ENCODE measurements at places on chromosomes 1 and 21.

DNA sequence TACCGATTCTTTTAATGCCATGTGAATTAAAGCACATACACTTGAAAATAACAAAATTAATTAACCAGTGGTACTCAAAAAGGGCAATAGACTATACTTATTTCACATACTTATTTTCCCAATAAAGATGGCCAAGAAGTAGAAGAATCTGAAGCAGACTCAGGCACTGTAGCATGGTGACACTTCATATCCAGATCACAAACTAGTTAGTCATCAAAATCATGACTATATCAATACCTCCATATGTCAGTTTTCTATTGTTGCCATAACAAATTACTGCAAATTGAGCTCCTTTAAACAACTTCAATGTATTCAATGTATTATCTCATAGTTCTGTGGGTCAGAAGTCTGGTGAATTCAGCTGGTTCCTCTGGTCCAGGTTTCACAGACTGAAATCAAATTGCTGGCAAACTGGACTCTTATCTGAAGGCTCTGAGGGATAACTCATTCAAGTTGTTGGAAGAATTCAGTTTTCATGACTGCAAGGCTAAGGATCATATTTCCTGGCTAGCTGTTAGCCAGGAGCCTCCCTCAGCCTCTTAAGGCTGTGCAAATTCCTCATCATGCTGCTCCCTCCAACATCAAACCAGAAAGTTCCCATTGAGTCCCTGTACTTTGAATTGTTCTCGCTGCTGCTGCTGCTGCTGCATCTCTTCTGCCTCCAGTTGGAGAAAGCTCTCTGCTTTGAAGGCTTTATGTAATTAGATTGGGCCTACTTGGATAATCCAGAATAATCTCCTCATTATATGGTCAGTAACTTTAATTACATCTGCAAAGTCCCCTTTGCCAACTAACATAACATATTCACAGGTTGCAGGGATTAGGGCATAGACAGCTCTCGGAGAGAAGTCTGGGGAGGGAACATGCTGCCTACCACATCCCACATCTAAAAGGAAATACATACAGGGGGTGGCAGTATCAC is 91.5 kb downstream of the MRPL39 start:
- DNase-seq = no peak

GRCh38 chr1:206049919-206050600 is 2.9 kb upstream of the RHEX start:
- no peak for DNase-seq

- no peak for DNase-seq
Measured at GRCh38 chr21:42213082-42213774, 5.7 kb upstream of the ABCG1 start.

DNA sequence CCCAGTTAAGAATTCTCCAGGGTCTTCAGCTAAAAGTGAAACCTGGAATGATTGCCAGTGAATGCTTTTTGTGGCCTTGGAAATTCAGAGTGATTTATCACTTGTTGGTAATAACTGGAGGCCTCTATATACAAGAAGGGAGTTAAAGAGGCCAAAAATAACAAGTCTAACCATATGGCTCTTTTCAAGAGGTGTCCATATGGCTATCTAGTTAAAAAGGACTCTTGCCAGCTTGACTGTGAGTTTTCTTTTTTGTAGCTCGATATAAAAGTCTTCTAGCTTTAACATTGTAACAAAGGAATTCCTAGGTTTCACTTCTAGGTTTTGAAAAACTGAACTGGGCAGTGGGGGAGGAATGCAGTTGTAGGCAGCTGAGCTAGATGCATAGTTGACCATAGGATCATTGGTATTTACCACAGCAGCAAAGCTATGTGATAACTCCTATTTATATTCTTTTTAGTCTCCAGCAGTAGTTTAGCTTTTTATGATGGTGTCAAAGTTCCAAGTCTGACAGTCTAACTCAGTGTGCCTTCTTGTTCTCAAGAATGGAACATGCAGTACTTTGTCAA is 44.4 kb downstream of the CACHD1 start:
- DNase-seq = peak; percentile 58

DNA sequence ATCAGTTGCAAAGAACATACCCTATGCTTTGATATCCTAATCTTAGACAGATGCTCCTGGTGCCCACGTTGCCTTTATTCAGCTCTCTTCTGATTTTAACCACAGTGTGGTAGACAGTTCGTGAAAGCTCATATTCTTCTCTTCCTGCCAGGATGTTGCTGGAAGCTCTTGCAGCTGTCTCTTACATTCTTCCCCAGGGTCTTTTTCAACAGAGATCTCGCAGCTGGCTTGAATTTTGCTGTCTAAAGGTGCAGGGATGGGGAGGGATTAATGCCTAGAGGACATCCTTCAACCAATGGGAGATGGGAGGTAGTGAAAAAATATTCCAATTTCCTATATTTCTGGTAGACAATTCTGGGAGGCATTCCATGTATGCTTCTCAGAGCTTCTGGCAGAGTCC is 150.0 kb upstream of the APP start:
- DNase-seq = no peak

- DNase-seq = peak; percentile 49
Measured at GRCh38 chr1:197706601-197707000, 68.7 kb downstream of the DENND1B start.

DNA sequence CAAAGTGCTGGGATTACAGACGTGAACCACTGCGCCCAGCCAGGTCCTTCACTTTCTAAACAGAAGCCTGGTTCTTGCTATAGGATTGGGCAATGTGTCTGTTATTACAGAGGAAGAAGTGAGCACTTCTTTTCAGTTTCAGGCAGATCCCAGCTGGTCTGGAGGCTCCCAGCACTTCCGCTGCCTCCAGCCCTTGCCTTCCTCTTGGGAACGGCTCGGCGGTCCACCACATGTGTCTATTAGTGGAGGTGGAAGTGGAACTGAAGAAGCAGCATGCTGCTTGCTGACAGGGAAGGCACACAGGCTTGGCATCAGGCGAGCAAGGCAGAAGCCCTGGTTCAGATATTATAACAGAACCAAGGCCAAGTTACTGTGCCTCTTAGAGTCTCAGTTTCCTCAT is 17.0 kb downstream of the MKNK1 start:
- DNase-seq = peak; percentile 96

GRCh38 chr1:39129514-39129913 is 75.0 kb upstream of the MACF1 start:
- DNase-seq = no peak

- DNase-seq = peak; percentile 54
Measured at GRCh38 chr1:36099681-36100341, 11.1 kb downstream of the ADPRS start.

GRCh38 chr1:234599617-234600417 is 10.2 kb downstream of the IRF2BP2 start:
- peak; percentile 84 for DNase-seq

DNA sequence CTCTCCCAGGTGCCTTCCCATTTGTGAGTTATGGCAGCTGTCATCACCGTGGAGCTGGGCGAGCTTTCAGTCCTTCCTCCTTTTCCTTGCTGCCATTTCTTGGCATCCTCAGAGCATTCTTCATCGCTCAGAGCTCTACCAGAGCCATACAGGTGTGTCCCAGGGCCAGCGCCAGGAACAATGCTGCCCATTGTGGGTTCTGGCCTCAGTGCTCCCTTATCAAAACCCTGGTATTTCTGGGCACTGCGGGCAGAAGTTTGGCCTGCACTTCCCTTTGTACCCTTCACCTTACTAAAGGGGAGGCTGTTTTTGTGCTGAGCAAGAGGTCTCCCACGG is 28.5 kb downstream of the RASSF5 start:
- no peak for DNase-seq

- no peak for DNase-seq
Measured at GRCh38 chr1:4379451-4380175, 274.8 kb upstream of the AJAP1 start.

GRCh38 chr1:2345297-2346075 is 45.9 kb downstream of the MORN1 start:
- no peak for DNase-seq

DNA sequence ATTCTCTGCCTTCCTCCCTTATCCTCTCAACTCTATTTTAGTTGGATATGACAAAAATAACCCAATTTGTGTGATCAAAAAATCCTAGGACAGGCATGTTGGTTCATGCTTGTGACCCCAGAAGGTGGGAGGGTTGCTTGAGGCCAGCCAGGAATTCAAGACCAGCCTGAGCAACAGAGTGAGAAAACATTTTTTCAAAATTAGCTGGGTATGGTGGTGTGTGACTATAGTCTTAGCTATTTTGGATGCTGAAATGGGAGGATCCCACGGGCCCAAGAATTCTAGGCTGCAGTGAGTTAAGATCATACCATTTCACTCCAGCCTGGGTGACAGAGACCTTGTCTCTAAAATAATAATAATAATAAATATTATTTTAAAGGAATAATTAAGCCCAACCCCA is 1383.1 kb upstream of the ADGRL2 start:
- no peak for DNase-seq

DNA sequence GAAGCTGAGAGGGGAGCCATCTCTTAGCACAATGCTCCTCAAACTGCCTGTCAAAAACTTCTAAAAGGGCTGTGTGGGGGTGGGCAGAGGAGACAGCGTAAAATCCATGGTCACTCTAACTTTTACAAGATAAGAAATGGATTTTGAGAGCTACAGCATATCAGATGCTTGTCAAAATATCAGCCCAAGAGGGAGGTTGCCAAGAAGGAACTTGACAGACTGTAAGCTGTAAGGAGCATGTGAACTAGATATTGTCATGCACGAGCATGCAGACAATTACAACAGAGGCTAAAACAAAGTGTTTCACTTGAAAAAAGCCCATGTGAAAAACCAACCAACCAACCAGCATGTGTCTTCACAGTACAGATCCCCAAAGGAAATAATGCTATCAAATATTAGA is 107.3 kb upstream of the B3GALT2 start:
- no peak for DNase-seq

DNA sequence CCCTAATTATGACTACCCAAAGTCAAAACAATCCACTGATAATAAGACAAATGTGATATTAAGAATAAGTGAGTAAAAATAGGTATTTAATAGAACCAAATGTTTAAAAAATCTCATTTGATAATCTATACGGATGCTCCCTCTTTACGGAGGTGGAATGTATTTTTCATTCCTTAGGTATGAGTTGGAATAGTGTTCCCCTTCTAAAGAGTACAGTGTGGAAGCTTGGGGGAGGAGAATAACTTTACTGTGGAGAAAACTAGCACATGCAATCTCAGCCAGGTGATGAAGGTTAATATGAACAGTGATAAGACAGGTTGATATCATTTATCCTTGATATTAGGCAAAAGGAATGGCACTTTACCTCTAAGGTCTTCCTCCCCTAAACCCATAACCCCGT is 74.6 kb downstream of the GPR88 start:
- DNase-seq = no peak

DNA sequence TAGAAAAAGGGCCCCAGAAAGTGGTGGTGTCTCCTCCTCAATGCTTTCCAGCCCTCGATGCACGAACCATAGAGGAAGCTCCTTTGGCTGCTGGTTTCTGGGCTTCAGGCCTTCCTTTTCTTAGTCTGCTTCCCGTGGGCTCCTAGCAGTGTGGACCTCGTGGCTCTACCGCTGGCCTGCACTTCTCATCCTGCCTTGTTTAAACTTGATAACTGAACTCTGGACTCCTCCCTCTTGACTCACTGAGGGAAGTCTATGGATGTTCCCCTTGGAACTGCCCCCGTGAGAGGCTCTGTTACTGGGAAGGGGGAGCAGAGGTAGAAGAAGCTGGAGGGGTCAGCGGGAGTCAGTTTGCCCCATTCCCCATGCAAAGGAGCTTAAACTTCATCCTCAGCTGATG is 75.3 kb upstream of the WDR26 start:
- DNase-seq = peak; percentile 40

DNA sequence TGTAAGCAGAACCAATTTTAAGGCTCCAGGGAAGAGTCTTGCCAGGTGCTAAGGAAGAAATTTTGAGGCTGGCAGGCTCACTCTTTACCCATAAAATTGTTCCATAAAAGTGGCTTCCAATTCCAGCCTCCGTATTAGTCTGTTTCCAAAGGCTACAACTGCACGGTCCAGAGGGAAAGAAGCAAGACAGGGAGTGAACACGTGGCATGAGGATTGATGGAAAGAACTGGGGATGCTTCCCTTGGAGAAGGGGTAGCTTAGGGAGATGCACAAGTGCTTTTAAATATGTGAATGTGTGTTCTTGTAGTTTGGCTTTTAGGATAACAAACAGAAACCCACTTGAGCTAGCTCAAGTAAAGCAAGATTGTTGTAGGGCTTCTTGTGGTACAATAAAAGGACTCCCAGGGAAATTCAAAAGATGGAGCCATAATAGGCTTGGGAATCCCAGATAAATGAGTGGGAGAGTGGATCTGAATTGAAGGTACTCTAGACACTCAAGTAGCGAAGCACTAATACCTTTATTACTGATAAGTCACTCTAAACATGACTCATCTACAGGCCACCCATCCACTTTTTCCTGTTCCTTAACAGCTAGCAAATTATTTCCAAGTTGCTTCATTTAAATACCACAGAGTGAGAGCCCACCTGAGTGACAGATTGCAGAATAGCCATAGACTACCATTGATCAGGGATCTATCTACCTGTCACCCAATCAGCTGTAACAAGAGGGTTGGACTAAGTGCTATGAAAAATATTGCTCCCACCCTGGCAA is 34.8 kb upstream of the NPL start:
- no peak for DNase-seq

- peak; percentile 61 for DNase-seq
Measured at GRCh38 chr1:27658951-27659496, 13.0 kb downstream of the IFI6 start.

- no peak for DNase-seq
Measured at GRCh38 chr21:14869984-14870852, 194.6 kb downstream of the NRIP1 start.

DNA sequence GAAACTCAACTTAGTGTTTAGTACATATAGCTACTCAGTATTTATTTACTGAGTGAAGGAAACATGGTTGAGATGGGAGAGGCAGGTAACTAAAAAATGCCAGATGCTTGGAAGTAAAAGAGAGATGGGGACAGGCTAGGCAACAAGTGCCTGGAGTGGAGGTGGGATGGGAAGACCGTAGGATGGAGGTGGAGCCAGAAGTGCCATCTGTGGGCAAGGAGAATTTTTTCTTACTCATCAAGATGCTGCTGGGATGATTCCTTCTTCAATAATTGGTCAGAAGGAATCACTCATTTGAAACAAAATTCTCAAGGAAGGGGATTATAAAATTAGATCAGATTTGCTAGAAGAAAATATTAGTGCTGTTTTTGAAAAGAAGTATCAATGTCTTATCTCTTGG is 72.9 kb downstream of the IFI44 start:
- DNase-seq = no peak

- DNase-seq = no peak
Measured at GRCh38 chr1:76657623-76658022, 209.7 kb upstream of the ST6GALNAC5 start.

- DNase-seq = no peak
Measured at GRCh38 chr1:221457685-221458446, 284.0 kb downstream of the DUSP10 start.

- DNase-seq = peak; percentile 52
Measured at GRCh38 chr1:111139324-111139955, 453 bp downstream of the DRAM2 start.

Data from inflammatory macrophage (primary cell).